GM23338 (cell line): ENCODE measurements at places on chromosomes 2 and 18. TPM values are rescaled to one million over a fixed set of nuclear protein-coding genes. Genes with fewer than 3 reads are reported as not detected.

DNA sequence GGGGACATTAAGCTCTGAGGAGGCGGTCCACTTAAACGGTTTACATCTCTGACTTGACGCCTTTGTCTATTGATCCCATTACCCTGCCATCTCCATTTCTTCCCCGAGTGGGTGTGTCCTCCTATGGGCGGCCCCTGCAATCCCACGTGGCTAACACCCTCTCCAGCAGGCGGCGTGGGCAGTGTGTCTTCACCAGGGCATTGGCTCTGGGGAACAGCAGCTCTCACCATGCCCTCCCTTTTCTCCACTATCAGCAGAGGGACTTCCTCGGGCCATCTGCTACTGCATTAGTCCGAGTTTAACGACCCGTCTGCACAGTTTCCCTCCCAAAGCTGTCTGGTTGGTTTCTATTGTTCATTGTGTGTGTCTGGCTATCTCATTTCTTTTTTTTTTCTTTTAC lies 511.9 kb upstream of the NRP2 start:
- DNase-seq: peak; percentile 18

- no peak for DNase-seq
Observed at GRCh38 chr18:25283781-25284180, 68.2 kb downstream of the ZNF521 start.

DNA sequence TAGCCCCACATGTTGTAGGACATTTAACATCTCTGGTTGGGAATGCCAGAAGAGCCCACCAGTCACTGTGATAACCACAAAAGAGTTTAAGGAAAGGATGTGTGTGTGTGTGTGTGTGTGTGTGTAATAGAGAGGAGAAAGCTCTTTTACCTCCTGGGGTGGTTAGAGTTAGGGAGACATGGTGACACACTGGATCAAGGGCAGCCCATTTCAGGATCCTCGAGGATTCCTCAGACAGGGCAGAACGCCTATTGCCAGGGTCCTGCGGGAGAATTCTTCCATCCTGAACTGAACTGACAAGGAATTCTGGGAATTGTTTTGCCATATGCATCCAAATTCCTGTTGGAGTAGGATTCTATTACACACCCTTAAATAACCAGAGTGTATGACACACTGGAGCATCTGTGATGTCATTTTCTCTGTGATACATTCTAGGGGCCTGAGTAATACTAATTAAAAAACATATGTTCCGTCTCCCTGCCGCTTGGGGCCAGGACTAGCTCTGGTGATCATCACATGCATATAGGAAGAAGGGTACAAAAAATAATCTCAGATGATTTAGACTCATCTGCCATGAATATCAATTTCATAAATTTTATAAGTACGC lies 156.4 kb upstream of the MMADHC start:
- DNase-seq: no peak

GRCh38 chr2:64858541-64859311 lies 130.5 kb upstream of the SLC1A4 start:
- no peak for DNase-seq

LRATD1 gene
- total RNA-seq: 3.5 and 5.7 TPM in 2 replicates
